ENCODE measurements at places on chromosomes 2 and 18.

GRCh38 chr2:176272870-176273459, 3.7 kb downstream of the MTX2 start:
- no peak for DNase-seq

GRCh38 chr2:182548031-182548950, 121.5 kb upstream of the PDE1A start:
- DNase-seq, result no peak

GRCh38 chr2:24822049-24822706, 29.0 kb downstream of the CENPO start:
- DNase-seq, result no peak

- DNase-seq, result no peak
Observed at GRCh38 chr2:75497256-75497655, 63.5 kb downstream of the EVA1A start.

- no peak for DNase-seq
Observed at GRCh38 chr18:50953822-50954221, 14.0 kb upstream of the ELAC1 start.

GRCh38 chr2:70707706-70708105, 60.3 kb downstream of the ADD2 start:
- no peak for DNase-seq

- DNase-seq, result no peak
Observed at GRCh38 chr2:1956520-1957289, 212.4 kb upstream of the PXDN start.

DNA sequence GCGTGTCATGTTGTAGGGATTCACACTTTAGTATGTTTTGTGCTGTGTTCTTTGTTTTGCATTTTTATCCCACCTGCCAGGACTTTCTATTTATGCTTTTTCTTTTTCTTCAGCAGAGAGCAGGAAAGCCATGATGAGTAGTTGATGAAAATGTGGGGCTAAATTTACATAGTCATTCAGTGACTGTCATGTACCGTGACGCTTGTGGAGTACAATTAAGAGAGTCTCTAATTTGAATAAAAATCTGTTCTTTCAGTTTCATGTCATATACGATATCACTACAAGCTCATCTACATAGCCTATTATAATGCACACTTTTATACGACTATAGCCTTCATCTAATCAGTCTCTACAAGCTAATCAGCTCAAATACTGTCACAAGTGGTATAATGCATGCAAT, 112.7 kb upstream of the SPATS2L start:
- no peak for DNase-seq

- DNase-seq, result no peak
Observed at GRCh38 chr2:34254272-34254878, 655.3 kb upstream of the FAM98A start.

DNA sequence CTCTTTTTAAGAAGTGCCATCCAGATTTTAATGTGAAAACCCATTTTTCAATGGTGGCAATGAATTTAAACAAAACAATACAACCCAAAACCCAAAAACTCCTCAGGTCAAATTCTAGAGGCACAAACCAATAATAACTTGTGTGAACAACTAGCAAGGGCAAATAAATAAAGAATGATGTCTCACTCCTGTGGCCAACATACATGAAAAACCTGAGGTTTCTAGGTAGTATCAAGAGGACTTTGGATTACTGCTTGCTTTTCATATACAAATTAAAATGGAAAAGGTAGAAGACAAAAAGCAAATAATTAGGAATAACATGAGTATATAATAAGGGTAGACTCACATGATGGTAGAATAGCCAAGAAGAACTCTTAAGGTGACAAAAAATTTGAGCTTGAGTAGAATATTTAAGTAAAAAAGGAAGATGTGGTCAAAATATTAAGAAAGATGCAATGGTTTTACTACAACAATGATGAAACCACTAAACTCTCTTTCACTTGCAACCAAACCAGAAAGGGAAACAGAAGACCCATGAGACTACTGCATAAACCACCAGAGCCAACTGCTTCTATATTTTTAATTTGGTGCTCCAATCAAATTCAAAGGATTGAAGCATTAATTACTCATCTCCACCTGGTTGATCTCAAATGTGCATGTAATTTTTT, 53.5 kb downstream of the DARS1 start:
- DNase-seq, result no peak

DNA sequence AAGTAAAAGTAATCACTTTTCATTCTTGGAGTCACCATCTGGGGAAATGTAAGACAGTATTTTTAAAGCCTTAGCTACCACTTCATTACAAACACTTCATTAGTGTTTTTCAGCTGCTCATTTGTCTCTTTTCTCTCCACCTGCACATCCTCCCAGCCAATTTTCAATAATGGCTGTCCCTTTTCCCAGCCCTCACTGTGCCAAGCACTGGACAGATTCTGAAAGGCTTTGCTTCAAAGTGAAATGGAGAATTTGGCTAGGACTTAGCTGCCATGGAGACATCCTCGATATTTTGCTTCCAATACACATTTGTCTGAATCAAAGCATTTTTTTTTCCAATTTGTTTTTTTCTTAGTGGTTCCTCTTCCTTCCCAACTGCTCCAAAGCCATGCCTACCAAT, 272.4 kb upstream of the NRXN1 start:
- DNase-seq, result no peak

DNA sequence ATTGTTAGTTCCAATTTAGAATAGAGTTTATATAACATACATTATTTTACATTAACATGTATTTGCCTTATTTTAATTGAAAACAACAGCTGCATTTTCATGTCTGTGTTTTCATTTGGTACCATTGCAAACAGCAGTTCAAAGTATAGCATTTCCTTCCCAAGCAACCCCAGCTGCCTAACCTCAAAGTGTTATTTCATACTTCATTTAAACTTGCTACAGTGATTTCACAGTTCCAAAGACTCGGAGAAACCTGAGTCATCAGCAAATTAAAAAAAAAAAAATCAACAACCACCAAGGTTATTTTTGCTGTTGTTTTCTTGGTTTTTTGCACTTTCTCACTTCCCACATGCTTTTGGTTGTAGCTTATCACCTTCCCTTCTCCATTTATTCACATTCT, 236.5 kb upstream of the SPHKAP start:
- DNase-seq, result no peak

DNA sequence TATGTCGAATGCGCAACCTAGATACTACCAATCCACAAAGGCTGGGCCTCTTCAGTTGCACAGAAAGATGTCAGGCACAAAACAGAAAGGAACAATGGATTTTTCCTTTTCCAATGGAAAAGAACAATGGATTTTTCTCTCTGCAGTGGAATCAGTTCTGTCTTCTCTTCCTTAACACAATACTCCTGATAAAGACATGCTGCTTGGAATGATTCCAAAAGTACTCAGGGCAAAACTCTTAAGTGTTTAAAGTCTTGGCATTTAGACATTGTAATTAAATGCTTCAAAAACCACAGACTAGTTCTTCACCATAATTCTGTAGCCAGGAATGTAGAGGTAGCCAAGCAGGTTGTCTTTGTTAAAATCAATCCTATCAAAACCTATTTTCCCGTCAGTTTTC, 46.7 kb upstream of the FLACC1 start:
- DNase-seq, result no peak

- DNase-seq, result no peak
Observed at GRCh38 chr2:10239561-10239967, 63.1 kb upstream of the HPCAL1 start.

GRCh38 chr2:65366595-65367125, 65.7 kb downstream of the SPRED2 start:
- peak; percentile 51 for DNase-seq

DNA sequence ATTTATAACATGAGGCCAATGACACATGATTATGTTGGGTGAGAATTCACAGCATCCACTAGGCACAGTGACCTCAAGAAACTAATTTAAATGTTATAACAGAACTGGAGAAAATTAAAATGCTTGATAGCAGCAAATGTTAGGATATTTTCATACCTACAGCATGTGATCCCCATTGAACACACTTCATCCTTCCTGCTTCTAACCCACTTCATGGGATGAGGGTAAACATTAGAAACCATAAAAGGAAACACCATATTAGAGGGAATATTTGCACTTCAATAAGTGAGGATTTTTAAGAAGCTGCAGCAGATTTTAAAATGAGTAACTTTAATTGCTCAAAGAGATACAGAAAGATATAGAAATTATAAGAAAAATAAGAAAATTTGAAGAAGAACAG, 117.1 kb downstream of the FSHR start:
- no peak for DNase-seq

DNA sequence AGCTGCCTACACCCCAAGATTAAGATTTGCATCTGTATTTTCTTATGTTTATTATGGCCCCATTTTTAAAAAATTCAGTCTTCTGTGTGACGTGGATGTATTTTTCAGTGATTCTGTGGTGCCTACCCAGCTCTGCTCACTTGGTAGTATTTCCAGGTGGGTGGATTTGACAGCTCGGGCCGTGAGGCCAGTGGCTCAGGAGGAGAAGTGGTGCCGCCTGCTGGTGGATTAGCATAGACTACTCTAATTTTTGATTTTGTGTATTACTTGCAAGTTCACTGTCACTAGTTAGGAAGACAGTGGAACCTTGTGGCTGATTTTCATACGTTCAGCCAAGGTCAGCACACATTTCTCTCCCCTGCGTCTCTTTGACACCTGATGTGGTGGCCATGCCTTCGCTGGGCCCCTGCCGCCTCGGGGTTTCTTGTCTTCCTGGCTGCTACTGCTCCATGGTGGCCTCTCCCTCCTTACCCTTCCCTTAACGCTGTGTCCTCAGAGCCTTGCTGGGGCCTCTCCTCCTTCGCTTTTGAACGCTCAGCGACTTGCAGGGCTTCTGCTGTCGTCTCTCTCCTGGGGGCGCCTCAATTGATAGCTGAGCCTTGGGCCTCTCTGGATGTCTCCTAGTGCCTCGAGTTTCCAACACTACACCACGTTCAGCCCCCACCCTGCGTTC, 89.4 kb downstream of the DGKD start:
- DNase-seq, result peak; percentile 55

DNA sequence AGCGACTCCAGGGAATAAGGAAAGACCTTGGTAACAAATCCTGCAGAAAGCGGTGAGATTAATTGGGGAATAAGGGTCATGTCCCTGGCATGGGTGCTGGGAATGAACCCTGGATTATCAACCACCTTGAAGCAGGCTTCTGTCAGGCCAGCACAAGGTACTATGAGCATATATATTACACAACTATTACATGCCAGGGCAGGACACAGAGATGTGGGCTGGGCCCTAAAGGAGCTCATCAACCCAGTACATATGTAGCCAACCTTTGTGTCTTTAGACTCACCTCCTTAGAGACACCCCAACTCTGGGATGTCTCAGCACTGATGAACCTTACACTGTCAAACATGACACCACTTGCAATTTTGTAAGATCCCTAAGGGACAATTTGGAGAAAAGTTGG, 3.4 kb downstream of the SFXN5 start:
- no peak for DNase-seq

DNA sequence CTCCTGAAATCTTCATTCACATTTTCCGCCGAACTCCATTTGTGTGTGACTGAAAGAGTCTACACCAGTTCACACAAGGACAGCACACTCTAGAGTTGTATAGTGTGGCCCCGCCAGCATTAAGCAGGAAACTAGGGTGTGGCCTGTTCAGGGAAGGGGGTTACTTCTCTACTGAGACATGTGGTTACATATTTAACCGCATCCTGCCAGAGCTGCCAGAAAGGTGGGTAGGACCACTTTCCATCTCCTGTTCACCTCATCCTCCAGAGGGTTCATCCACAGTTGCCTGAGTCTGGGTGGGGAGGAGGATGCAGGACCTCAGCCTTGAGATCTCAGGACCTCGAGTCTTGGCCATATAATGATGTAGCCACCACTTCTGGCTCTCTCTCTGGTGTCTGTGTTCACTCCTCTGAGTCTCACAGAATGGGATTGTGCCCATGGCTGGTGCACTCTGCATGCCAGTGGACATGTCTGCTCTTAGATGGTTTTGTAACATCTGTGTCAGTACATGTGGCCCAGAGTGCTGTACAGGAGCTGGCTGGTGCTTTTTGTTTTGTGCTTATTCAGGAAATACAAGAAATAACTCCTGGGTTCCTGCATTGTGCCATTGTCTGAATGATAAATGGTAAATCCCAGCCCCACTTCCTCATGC, 7.7 kb upstream of the SP140L start:
- DNase-seq, result peak; percentile 40

DNA sequence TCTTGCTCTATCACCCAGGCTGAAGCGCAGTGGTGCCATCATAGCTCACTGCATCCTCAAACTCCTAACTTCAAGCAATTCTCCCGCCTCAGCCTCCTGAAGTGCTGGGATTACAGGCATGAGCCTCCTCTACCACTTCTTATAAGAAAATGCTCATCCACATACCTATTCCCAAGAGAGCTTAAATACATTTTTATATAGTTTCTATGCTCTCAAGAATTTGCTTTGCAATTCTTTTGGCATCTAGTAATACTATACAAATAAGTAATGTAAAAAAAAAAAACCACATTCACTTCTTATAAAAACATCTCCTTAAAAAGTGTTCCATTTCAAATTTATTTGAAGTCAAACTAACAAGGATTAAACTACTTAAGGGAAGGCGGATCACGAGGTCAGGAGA, 197.3 kb downstream of the DNAH7 start:
- DNase-seq, result no peak

DNA sequence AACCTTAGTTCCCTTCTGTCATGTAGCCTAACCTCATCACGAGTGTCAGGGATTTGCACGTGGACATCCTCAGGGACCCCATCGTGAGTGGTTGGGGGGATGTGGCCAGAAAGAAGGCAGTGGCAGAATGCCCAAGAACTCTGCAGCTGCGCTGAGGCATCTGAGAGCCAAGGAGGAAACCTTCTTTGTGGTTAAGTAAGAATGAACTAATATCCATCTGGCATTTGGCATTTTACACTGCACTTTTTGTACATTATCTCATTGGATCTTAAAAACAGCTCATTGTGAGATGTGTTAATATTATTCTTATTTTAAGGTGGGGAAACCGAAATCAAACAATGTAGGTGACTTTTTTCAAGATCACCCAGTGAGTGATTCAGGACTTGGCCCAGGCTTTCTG, 32.6 kb upstream of the APCDD1 start:
- no peak for DNase-seq

DNA sequence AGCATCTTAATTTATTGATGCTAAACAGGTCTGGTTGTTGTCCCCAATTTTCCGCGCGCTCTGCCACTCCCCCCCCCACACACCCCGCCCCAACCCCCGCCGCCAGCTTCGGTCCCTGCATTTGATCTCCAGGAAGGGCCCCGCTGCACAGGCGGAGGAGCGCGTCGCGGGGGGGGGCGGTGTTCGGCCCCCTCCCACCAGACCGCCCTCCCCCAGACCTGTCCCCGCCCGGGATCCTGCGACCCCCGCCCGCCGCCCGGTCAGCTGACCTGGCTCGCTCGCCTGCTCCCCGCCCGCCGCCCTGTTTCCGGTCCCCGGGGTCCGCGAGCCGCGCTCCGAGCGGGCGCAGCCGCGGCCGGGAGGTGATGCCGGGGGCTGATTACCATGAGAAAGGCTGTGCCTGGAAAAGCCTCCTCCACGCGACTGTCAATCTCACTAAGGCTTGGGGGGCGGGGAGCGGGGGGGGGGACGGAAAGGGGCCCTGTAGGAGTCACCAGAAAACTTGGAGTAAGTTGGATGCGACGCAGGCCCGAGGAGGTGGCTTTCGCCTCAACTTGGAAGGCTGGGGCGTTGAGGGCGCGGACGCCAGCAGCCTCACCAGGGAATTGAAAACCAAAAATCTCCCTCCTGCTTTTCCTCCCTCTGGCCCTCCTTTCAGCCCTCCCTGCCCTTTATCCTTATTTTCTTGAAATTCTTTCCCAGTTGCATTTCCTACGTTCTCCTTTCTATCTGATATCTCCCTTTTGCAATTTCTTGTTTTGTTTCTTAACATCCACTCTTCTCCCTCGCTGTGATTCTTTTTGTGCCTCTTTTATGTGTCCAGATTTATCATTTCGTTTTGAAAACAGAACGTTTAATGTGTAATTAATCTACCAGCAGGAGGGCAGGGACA, 4.4 kb upstream of the ZEB2 start:
- no peak for DNase-seq

- no peak for DNase-seq
Observed at GRCh38 chr2:88159481-88159880, 10.7 kb upstream of the THNSL2 start.
